ENCODE measurements at places on chromosomes 3 and 15.

DNA sequence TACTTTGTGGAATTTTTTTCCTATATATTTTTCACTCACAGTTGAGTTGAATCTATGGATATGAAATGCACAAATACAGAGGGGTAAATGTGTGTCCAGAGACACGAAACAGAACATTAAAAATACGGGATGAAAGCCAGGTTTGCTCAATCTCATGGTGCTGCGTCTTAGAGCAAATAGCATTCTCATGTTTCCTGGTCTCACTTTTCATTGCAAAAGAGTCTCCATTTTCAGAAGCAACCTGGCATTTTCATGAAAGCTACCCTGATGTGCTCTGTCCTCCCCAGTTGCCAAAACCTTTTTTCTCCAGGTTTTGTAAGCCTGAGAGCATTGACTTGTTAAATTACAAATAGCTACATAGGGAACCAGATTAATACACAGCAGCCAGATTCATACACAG, 49.5 kb upstream of the MBNL1 start:
- DNase-seq: no peak

- no peak for DNase-seq
These were observed 22.2 kb downstream of the MED12L start for GRCh38 chr3:151107701-151108100.

- no peak for DNase-seq
These were observed 2.2 kb upstream of the GRAMD2A start for GRCh38 chr15:72199721-72200212.

GRCh38 chr3:123834631-123835030, 49.5 kb downstream of the MYLK start:
- no peak for DNase-seq

DNA sequence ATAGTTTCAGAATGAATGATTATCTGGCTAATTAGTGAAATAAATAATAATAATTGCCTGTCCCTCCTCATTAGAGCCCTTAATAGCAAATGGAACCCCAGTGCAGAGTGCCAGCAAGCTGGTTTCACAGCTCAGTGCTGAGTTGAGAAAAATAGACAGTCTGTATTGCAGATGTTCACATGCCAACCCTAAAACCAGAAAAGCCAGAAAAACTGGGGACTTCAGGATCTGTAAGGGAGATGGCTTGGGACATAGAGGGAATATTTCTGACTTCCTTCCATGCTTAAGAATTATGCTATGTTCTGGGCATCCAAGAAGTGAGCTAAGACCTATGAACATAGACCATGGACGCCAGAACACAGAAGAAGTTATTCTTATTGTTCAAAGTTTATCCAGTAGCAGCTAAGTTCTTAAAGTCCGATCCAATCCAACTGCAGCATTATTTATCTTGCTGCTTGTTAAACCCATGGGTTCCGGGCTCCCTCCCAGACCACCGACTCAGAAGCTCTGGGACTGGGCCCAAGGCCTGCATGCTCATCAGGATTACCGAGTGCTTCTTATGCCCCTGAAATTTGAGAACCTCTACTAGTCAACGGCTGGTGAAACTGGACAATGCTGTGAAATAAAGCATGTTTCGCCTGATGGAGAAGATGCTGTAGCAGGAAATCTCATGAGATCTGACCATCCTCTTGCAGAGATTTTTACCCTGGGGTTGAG, 158.3 kb downstream of the FOXB1 start:
- DNase-seq: no peak

DNA sequence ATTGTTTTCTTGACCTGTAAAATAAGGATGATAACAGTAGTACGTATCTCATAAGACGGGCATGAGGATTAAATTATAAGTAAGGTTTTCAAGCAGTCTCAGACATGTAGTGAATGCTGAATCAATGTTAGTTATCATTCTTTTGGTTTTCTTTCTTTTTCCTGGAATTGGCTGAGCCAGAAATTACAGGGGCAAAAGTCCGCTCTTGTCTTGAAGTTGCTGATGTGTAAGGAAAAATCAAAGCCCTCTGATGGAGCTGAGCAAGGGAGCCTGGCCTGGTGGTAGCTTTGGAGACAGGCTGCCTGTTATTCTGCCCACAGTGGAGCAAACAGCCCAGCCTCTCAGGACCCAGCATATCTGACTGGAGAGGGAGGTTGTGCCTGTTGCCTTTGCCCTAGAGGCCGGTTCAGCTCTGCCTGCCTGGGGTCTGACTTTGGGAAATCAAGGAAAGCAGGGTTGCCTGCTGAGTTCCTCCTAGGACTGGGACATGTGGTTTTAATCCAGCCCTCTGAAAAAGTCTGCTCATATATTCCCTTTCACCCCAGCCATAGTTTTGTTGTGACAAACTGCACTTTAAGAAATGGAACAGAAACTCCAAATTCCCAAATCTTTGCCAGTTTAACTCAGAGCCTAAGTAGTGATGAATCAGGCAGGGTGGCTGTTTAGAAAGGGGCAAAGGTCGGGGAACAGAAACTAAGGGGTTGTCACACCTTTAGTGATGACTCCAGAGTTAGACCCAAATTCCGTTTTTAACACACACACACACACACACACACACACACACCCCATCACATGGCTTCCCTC, 40.1 kb downstream of the GASK1A start:
- DNase-seq: no peak

GRCh38 chr15:28080386-28080785, 18.7 kb downstream of the OCA2 start:
- no peak for DNase-seq

GRCh38 chr3:48596157-48596556, 1.0 kb upstream of the COL7A1 start:
- DNase-seq: no peak

GRCh38 chr3:181403876-181404660, 307.7 kb upstream of the SOX2 start:
- DNase-seq: no peak

GRCh38 chr15:86611417-86612040, 531.9 kb downstream of the AGBL1 start:
- no peak for DNase-seq

GRCh38 chr3:98528474-98529346, 3.1 kb upstream of the GPR15 start:
- no peak for DNase-seq

- DNase-seq: no peak
These were observed 61.8 kb upstream of the SNRK start for GRCh38 chr3:43224405-43225073.

GRCh38 chr15:64847448-64847847, 5.7 kb downstream of the PLEKHO2 start:
- DNase-seq: no peak

- no peak for DNase-seq
These were observed 50.0 kb upstream of the NMD3 start for GRCh38 chr3:161171113-161171512.

- no peak for DNase-seq
These were observed 23.5 kb upstream of the TSC22D2 start for GRCh38 chr3:150384296-150385212.

DNA sequence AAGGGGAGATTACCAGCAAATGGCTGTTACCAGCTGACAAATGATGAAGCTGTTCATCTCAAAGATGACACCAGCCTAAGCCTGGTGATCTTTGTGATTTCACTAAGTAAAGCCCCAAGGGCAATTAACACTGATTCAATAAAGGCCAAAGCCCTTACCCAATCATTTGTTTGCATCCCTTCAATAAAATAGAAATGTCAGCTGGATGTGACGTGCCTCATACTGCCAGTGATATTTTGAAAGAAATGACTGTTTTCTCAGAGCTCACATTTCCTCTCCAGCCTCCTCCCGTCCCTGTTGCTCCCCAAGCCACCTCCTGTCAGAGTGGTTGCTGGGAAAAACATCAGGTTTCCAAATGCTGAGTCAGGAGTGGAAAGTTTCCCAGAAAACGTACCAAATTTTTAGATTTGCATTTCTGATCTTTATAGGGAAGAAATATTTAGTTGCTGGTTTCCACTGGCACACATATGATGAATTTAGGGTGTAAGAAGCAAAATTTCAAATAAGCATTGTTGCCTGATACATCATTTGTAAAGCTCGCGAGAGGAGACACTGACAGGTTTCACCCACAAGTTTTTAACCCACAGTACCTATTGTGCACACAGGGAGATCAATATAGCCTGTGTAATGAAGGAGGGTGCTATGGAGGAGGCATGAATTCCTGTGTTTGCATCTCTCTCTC, 21.0 kb downstream of the C2CD4A start:
- no peak for DNase-seq

GRCh38 chr3:67468511-67468910, 185.9 kb downstream of the SUCLG2 start:
- DNase-seq: no peak

DNA sequence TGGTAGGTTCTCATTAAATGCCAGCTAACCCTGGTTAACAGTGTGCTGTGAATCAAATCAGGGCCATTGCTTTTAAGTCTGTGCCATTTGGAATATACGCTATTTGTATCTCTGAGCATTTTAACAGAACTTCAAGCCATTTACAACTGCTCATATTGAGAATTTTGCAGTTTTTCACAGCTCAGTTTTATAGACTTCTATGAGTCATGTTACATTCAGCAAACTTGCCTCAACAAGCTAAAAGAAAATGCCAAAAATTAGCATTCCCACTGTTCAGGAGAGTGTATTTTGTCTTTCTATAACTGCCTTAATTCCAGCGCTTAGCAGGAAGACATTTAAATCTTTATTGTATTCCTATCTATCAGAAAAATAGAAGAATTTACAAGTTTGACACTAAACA, 196.4 kb downstream of the GBE1 start:
- no peak for DNase-seq

- peak; percentile 14 for DNase-seq
These were observed 53.0 kb upstream of the GSK3B start for GRCh38 chr3:120147072-120147871.

GRCh38 chr3:39264053-39264452, 15.8 kb downstream of the CX3CR1 start:
- no peak for DNase-seq

DNA sequence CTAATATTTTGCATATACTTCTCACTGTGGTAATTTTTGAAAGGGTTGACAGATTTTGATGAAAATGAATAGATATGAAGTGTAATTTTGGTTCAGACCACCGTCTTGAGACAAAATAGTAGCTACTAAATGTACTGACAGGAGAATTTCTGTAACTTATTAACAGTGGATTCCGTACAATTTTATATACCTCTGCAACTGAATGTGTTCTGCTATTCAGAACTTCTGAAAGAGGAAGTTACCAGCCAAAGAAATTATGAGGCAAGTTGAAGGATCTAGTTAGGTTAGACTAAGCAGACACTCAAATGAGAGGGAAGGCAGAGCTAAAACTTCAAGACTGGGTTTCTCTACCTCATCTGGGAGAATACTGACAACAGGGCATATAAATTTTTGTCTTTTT, 29.4 kb downstream of the GAP43 start:
- no peak for DNase-seq

DNA sequence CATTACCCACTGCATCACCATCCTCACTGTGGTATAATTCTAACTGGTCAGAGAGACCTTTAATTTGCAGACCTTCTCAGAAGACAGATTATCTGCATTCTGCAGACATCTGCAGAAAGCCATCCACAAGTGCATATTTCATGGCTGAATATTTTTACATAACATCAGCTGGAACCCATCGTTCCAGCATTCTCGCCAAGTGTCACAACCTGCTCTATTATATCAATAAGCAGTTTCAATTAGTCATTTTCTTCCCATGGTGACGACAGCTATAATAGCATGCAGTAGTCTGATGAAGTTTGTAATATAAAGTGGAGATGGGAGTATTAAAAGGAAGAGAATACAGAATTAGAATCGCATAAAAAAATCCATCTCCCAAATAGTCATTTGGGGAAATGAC, 334.7 kb downstream of the FHIT start:
- no peak for DNase-seq

DNA sequence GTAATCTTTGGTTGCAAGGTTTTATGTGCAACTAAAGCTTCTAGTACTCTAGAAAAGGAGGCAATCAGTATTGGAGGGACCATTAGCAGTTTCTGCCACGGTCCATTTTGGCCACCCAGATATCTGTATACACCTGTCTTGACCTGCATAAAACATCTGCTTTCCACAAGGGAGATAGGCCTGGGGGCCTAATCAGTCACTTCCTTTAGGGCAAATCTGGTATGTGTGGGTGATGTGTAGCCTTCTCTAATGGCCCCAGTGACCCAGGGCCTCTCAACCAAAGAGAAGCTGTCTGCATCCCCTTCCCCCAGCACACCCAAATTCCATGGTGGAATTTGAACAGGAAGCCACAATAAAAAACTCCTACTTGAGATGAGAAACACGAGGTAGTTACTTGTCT, 19.5 kb downstream of the IRAK2 start:
- DNase-seq: no peak

- no peak for DNase-seq
These were observed 64.6 kb downstream of the SLCO2A1 start for GRCh38 chr3:133965013-133965570.

- DNase-seq: no peak
These were observed 773.4 kb downstream of the ROBO1 start for GRCh38 chr3:78994174-78995027.

DNA sequence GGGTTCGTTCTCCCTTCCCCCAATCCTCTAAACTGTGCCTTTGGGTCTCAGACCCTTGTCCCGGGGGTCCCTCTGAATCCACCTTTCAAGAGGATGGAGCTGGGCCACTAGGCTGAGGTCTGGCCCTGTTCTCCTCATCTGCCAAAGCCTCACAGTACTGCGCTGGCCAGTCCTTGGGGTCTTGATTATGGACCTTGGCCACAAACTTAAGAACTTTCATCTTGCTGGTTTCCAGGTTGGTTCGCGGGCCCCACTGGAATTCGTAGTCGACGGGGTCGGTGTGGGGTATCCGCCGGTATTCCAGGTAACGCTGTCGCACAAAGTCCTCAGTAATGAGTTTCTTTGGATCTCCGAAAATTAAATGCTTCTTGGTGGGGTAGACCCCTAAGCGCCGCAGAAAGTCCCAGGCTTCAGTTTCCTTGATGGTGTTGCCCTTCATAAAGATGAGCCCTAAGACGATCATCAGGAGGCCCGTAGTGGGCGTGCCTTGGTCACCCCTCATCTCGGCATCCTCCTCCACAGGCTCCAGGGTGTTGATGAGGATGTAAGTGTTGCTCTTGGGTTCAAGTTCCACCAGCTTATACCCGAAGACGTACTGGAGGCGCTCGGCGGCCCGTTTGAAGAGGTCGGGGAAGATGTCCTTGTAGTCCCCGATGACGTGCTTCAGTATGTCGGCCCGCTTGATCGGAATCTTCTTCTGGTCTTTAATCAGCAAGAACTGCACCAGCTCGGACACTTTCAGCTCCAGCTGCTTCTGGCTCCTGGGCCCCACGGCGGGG, 727 bp downstream of the NSMCE3 start:
- no peak for DNase-seq

- DNase-seq: no peak
These were observed 36.9 kb upstream of the SKIL start for GRCh38 chr3:170320461-170321121.

- no peak for DNase-seq
These were observed 56.0 kb upstream of the AGTR1 start for GRCh38 chr3:148641722-148642121.

GRCh38 chr3:14351617-14352001, 50.8 kb upstream of the SLC6A6 start:
- no peak for DNase-seq

Measured in NCI-H2107 (cell line).